HFF-Myc (cell line): ENCODE measurements at places on chromosomes 1 and 21.
A peak's percentile ranks its signal among the peaks of the same experiment; 100 is the strongest.

DNA sequence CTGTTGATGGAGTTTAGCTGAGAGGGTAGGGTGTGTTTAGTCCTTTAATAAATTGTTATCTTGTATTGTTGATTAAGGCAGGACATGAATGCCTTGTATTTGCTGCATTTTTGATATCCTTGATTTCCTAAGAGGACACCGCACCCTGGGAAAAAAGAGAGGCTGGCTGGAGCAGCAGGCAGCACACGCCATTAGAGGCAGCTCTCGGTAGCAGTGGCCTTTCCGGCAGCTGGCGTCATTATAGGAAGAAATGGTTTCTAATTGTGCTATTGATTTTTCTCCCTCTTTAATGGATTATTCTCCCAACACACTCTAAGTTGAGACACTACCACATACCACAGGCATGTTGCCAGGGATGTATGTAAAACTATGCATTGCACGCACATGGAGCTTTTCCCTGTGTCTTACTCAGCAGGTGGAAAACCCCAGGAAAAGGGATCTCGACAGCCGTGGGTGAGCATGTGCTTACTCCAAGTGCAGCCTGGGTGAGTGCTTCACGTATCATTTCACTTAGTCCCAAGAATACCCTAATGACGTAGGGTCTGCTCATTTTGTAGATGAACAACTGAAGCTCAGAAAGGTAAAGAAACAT lies 440.4 kb upstream of the RUNX1 start:
- no peak for DNase-seq

DNA sequence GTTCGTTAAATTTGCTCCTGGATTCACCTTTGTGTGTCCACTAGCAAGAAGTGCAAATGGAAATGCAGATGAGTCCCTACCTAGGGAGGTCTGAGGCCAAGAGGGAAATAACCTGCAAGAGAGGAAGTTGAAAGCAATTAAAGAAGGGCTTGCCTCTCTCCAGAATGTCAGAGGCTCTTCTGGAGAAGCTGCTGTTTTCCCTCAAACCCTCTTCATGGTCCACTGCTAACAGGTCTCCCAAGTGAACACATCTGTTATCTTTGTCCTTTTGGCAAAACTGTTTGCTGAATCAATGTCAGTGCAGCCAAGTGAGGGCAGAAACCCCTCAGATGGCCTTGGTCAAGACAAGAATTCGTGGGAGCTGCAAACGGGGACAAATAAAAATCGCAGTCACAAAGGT lies 177.3 kb upstream of the PLXNA2 start:
- no peak for DNase-seq

- no peak for DNase-seq
Measured at GRCh38 chr1:34330061-34330460, 153.4 kb downstream of the C1orf94 start.

GRCh38 chr1:14443164-14443787 lies 155.2 kb upstream of the KAZN start:
- peak; percentile 6 for DNase-seq

DNA sequence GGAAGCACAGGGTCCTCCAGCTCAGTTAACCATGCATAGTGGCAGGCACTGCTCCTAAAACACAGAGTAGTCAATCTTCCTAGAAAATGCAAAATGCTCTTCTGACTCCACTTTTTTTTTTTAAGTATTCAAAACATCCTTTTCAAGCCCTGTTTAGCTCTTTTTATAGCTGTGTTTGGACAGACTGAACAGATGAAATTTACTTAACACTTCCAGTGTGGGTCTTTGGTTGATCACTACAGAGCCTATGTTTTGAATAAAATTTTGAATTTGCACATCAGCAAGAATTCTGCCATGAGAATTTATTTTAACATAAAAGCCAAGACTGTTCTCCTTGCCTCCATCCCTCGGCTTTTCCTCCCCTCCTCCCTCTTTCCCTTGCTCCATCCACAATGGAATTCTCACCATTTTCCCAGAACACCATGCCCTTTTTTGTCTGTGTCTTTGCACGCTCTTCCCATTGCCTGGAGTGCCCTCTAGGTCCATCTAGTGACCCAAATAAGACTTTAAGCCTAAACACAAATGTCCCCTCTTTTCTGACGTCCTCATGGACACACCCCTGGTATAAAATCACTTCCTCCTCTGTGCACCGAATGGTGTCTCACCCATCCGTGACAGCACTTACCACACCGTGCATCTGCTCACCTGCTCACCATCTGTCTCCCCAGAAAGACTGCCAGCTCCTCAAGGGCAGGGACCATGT lies 24.0 kb upstream of the CPT2 start:
- DNase-seq = no peak

DNA sequence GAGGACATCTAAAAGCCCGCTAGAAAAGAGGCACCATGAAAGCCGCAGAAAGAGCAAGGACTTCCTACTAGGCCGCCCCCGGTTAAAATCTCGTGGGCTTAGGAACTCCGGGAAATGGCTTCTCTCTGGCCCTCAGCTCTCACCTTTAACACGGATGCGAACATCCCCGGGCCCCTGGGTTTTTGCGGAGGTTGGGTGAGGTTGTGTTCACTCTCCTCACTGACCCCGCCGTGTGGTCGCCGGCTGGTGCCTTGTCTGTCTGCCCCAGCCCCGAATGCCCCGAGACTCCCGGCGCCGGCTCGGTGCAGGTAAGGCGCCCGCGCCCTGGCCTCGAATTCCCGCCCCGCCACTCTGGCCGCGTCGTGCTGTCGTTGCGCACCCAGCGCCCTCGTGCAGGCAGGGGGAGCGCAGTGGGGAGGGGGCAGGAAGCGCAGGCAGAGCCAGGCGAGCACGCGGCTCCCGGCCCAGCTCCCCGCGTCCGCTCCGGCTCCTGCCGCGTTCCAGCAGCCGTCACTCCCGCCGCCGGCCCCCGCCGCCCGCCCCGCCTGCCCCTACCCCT lies at the start of gene SHISAL2A:
SHISAL2A (plus strand) TSS at position 437 of the 559 bp plus-strand sequence. CDS start 326 bp downstream, outside the sequence.
- no peak for DNase-seq

DNA sequence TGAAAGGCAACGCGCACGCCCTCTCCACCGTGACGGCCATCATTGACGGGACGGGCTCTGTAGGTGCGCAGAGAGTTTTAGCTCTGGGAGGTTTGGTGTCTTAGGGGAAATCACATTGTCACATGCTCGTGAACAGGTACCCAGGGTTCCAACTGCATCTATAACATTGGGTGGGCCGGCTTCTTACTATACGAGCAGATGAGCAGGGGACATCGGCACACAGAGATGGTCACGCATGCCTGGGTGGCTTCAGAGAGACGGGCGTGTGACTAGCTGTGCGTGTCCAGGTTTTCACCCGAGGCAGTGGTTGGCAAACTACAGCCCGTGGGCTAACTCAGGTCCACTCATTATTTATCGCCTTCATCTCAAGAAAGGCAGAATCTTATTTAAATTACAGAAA lies 54.7 kb downstream of the SLC37A1 start:
- DNase-seq = no peak

GRCh38 chr1:235106457-235106856 lies 22.2 kb downstream of the TOMM20 start:
- no peak for DNase-seq

DNA sequence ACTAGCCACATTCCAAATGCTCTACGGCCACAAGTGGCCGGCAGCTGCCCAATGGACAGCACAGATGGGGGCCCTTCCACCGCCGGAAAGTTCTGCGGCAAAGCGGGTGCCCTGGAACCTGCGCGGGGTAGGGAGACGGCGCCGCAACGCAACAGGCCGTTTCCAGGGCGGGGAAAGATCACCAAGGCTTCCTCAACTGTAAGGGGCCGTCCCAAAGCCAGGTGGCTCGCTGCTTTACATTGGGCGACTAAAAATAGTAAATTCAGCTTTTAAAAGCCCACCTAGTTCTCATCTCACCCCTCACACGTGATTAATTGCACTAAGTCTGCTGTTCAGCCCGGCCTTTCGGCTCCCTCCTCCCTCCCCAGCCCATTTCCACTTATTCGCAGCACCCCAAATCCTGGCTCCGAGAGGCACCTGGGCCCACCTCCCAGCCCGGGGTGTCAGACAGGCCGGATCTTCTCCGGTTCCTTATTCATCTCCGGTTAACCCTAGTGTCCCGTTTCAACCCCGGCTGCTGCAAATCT lies 643 bp downstream of the CFAP298 start:
- no peak for DNase-seq

DNA sequence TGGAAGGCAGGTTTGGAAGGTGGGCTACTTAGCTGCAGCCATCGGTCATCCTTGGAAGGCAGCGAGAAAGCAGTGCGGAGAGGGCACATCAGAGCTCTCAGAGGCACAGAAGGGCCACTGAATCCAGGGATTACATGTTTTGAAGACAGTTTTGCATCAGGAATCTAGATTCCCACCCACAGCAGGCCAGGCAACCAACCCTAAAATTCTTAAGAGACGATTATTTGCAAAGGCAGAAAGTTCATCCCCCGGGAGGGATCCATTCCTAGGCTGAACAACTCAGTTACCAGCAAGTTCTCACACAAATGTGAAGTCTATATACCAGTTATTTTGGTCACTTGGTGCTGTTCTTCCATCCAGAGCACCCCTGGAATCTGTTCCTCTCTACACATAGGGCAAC lies 457.3 kb upstream of the VAMP3 start:
- DNase-seq = no peak

- peak; percentile 94 for DNase-seq
Measured at GRCh38 chr1:17587693-17588047, 48.2 kb downstream of the ARHGEF10L start.

DNA sequence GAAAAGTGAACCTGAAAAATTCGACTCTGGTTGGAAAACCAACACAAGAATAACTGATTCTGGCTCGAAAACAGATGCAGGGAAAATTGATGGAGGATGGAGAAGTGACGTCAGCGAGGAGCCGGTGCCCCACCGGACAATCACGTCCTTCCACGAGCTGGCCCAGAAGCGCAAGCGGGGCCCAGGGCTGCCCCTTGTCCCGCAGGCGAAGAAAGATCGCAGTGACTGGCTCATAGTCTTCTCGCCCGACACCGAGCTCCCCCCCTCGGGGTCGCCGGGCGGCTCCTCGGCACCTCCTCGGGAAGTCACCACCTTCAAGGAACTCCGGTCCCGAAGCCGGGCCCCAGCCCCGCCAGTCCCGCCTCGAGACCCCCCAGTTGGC lies 1.9 kb downstream of the RUSC1 start:
- DNase-seq = no peak

- DNase-seq = no peak
Measured at GRCh38 chr1:85473390-85473789, 8.4 kb upstream of the DDAH1 start.

- no peak for DNase-seq
Measured at GRCh38 chr1:231386466-231386865, 35.6 kb downstream of the EGLN1 start.

- DNase-seq = no peak
Measured at GRCh38 chr1:32813941-32814739, 3.0 kb downstream of the YARS1 start.

GRCh38 chr1:25216123-25216522 lies 16.2 kb downstream of the SYF2 start:
- DNase-seq = no peak

GRCh38 chr1:153649863-153650235 lies 8.7 kb upstream of the SNAPIN start:
- no peak for DNase-seq

DNA sequence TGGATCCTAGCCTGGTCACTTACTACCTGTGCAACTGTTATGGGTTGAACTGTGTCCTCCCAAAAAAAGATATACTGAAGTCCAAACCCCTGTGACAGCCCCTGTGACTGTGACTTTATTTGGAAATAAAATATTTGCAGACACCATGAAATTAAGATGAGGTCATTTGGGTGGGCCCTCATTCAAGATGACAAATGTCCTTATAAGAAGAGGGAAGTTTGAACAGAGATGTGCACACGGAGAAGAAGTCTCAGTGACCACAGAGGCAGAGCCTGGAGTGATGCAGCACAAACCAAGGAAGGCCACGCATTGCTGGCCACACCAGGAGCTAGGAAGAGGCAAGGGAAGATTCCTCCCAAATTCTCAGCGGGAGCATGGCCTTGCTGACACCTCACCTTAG lies 249.7 kb upstream of the RUNX1 start:
- DNase-seq = no peak

DNA sequence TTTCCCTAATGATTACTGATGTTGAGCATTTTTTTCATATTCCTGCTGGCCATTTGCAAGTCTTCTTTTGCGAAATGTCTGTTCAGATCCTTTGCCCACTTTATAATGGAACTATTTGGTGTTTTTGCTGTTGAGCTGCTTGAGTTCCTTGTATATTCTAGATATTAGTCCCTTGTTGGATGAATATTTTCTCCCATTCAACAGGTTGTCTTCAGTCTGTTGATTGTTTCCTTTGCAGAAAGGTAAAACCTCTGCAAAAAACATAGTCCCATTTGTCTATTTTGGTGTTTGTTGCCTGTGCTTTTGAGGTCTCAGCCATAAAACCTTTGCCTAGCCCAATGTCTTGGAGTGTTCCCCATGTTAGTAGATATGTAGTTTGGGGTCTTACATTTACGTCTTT lies 78.0 kb upstream of the GUCA2B start:
- no peak for DNase-seq

DNA sequence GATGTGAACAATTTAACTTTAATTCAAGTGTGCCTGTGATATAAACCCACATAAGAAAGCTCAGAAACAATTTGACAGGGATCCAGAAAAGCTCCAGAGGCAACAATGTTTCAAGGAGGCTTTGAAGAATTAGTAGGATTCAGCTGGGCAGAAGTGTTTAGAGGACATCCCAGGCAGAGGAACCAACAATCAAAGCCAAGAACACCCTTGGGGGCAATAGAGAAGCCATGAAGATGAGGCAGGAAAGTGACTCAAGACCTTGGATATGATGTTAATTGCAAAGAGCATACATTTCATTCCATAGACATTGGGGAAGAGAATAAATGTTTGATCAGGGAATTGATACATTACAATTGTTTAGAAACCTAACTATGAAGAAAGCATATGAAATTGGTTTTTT lies 280.3 kb downstream of the LTN1 start:
- no peak for DNase-seq

- DNase-seq = no peak
Measured at GRCh38 chr1:108878678-108879077, 1.9 kb downstream of the GPSM2 start.

GRCh38 chr1:37433171-37433570 lies 41.2 kb upstream of the ZC3H12A start:
- DNase-seq = no peak

DNA sequence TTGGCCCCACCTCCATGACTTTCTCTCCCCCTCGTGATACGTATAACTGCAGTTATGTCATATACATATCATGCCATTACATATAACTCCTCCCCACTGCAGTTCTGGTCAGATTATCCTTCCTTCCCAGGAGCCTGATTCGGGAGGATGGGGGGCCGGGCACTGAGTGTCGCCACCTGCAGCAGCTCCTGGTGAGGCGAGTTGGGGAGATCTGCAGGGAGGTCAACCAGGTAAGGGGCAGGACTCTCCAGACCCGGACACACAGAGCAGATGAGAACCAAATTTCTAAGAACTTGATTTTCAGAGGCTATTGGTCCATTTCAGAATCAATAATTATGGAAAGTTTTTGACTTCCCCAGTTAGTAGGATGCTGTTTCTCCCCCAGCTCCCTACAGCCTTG lies 19.5 kb downstream of the HYI start:
- DNase-seq = no peak

GRCh38 chr1:152501704-152502103 lies 8.9 kb upstream of the LCE5A start:
- no peak for DNase-seq

- no peak for DNase-seq
Measured at GRCh38 chr1:154695985-154696384, 88.0 kb upstream of the ADAR start.
